ENCODE measurements at places on chromosomes 5 and 9. TPM values are rescaled to one million over a fixed set of nuclear protein-coding genes. Genes with fewer than 3 reads are reported as not detected.

- no peak for DNase-seq
These were observed 13.2 kb downstream of the SAP30L start for GRCh38 chr5:154459015-154459414.

NR6A1 gene
- 0.26 TPM for total RNA-seq

PHYHD1 gene
- total RNA-seq: 7.0 TPM

PCDHA1 gene
- 0.12 TPM for total RNA-seq

GRCh38 chr5:94422812-94423211, 195.6 kb downstream of the KIAA0825 start:
- DNase-seq: no peak

GRCh38 chr5:178126556-178126955, 4.3 kb upstream of the RMND5B start:
- no peak for DNase-seq

DNA sequence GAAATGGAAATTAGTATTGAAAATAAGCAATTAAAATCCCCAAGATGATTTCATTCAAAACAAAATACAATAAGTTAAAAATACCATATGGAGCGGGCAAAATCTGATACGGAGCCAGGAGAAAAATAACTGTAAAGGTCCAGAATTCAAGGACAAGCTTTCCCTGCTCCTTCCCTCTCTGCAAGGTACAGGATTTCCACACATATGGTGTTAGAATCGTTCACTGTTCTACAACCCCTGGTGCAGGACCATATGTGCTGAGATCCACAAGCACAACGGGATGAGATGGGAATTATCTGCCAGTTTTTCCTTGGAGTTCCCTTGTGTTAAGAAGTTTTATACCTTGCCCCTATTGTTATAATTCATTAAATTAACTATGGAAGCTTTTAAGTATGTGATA, 94.7 kb upstream of the DMAC1 start:
- DNase-seq: no peak

GRCh38 chr5:76606701-76607100, 16.5 kb downstream of the F2RL2 start:
- no peak for DNase-seq

DNA sequence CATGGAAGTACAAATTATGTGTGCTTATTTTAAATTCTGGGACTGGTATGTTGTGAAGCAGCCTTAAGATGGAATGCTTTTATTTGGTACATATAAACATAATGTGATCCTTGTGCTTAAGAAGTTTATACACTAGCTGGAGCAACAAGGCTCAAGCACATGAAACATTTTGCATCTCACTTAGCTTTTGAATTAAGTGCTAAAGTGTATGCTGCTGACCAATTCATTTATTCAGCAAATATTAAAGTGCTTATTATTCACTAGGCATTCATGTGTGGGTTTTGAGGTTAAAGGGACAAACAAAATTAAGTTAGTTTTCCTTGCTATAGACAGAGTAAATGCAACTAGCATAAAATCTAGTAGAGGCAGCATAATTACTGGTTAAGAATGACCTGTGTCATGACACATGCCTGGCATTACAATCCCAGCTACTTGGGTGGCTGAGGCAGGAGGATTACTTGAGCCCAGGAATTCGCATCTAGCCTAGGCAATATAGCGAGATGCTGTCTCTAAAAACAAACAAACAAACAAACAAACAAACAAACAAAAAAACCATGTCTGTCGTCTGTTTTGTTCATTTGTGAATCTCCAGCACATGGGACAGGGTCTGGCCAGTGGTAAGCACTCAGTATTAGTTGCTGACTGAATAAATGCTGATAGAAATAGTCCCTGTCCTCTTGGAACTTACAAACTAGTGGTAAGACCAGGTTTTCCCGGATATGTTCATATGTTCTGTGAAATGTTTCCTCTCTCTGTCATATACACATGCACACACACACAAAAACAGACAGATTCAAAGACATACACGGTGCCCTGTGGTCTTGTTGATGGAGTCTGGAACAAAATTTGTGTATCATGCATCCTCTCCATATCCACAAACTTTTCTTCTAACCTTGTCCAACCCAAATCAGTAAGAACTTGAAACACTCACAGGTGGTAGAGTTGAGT, 41.9 kb upstream of the TNFAIP8 start:
- no peak for DNase-seq

GRCh38 chr9:117188394-117188793, 226.5 kb downstream of the ASTN2 start:
- no peak for DNase-seq

DNA sequence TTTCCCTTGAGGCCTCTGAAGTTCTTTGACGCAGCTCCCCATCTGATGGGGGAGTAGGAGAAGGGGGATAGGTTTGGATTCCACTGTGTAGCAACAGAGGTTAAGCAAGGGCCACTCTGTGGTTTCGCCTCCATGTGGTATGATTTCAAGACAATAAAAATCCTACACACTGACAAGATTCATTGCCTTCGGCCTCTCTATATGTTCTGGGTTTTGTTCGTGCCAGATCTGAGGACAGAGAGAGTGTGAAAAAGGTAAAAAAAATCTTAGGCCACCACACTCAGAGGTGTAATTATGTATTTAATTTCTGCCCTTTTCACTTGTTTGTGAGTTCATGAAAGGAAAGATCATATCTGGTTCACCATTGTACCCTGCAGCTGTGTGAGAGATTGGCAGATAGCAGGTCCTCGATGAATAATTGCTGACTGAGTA, 715.2 kb upstream of the ZNF608 start:
- DNase-seq: no peak

- DNase-seq: peak; percentile 43
These were observed 154.4 kb downstream of the NPR3 start for GRCh38 chr5:32865475-32865874.

EGFLAM gene
- total RNA-seq: 1.1 TPM

WDR38 gene
- total RNA-seq: not detected

SLC6A18 gene
- not detected for total RNA-seq

FOXD4L5 gene
- 0.09 TPM for total RNA-seq

Data from HFFc6 (cell line).